Endodermal cell (in vitro differentiated cells): ENCODE measurements at places on chromosomes 4 and X. TPM values are rescaled to one million over a fixed set of nuclear protein-coding genes. Genes with fewer than 3 reads are reported as not detected.

Gene RAPGEF2
- total RNA-seq: 74.7 and 78.2 TPM in 2 replicates

Gene ARHGAP36
- 0.24 and 0.93 TPM in 2 replicates for total RNA-seq

Gene GUCY1B1
- total RNA-seq: 1.8 to 3.4 TPM (median 2.9 TPM) in 3 replicates

Gene HPF1
- total RNA-seq: 33.6 to 60.7 TPM (median 50.5 TPM) in 3 replicates

Gene FOXP3
- 0.36 and 0.77 TPM in 2 replicates for total RNA-seq

Gene NUP62CL
- total RNA-seq: 4.3 and 6.4 TPM in 2 replicates

Gene PRSS12
- 5.0 and 5.3 TPM in 2 replicates for total RNA-seq

Gene INPP4B
- total RNA-seq: 0.41 and 0.64 TPM in 2 replicates

Gene NHS
- total RNA-seq: 6.2 and 7.3 TPM in 2 replicates

- no peaks in the 10 kb centered on the region for H3K36me3 ChIP-seq
- no peak overlapping the region for H3K27ac ChIP-seq
- H3K4me3 ChIP-seq: no peak overlapping the region
- no peaks in the 10 kb centered on the region for H3K4me1 ChIP-seq
- no peaks in the 10 kb centered on the region for H3K27me3 ChIP-seq
Observed at GRCh38 chrX:15497865-15498264, 2.7 kb upstream of the BMX start.

DNA sequence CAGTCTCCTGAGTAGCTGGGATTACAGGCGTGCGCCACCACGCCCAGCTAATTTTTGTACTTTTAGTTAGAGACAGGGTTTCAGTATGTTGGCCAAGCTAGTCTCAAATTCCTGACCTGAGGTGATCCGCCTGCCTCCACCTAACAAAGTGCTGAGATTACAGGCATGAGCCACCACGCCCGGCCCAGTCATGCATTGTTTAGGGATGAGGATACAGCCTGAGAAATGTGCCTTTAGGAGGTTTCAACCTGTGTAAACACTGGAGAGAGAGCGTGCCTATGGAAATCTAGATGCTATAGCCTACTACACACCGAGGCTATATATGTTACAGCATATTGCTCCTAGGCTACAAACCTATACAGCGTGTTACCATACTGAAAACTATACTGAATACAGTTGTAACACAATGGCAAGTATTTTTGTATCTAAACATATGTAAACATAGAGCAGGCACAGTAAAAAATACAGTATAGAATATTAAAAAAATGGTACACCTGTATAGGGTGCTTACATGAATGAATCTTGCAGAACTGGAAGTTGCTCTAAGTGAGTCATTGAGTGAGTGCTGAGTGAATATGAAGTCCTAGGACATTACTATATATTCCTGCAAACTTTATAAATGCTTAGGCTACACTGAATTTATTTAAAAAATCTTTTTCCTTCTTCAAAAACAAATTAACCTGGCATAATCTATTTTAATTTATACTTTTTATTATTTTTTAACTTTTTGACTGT, 588.2 kb upstream of the ADGRL3 start:
- DNase-seq: peak; percentile 48
- H3K27ac ChIP-seq: no peak overlapping the region
- no peaks in the 10 kb centered on the region for H3K4me1 ChIP-seq
- H3K27me3 ChIP-seq: no peaks in the 10 kb centered on the region
- no peak overlapping the region for H3K4me3 ChIP-seq

- no peak overlapping the region for H3K27ac ChIP-seq
- H3K27me3 ChIP-seq: no peaks in the 10 kb centered on the region
- H3K4me3 ChIP-seq: no peak overlapping the region
- H3K36me3 ChIP-seq: no peaks in the 10 kb centered on the region
- H3K4me1 ChIP-seq: no peaks in the 10 kb centered on the region
Observed at GRCh38 chr4:76365636-76366035, 55.3 kb downstream of the CCDC158 start.

DNA sequence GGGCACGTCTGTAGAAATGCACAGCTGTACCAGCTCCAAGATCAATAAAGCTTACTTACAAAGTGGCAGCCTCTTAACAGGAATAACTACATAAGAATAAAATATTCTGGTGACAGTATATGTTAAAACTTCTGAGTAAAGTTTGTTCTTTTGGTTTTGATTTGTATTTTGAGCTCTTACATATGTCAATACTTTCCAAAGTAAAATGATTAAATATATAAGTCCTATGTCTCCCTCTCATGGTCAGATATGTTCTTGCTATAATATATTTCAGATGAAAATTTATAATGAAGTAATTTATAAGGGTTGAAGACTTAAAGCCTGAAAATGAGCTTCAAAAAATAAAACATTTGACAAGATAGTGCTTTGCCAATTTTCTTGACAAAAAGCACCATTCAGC, 254.4 kb downstream of the NPFFR2 start:
- H3K4me3 ChIP-seq: no peak overlapping the region
- H3K36me3 ChIP-seq: no peaks in the 10 kb centered on the region
- H3K27ac ChIP-seq: no peak overlapping the region
- no peak for DNase-seq

DNA sequence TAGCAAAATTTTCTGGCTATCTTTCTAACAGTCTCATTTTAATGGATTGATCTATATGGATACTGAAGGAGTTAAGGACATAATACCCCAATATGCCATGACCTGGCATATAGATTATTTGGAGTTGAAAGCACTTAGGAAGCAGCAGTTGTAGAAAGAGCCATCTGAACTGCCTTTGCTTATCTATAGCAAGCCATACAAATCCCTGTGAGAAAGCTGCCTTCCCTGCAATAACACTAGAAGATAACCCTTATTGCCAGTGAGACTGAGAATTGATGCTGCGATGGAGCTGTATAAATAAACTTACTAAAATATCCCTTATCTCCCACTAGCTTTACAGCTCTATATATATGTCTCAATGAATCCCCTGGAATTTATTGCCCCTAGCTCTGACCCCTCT, 346.3 kb downstream of the TECRL start:
- H3K27me3 ChIP-seq: no peaks in the 10 kb centered on the region
- DNase-seq: no peak
- no peak overlapping the region for H3K4me3 ChIP-seq
- H3K36me3 ChIP-seq: no peaks in the 10 kb centered on the region
- H3K4me1 ChIP-seq: no peaks in the 10 kb centered on the region

GRCh38 chr4:121814756-121815155, 8.9 kb downstream of the CCNA2 start:
- H3K4me1 ChIP-seq: no peaks in the 10 kb centered on the region
- DNase-seq: no peak
- H3K27ac ChIP-seq: no peak overlapping the region
- no peaks in the 10 kb centered on the region for H3K27me3 ChIP-seq
- no peak overlapping the region for H3K4me3 ChIP-seq

DNA sequence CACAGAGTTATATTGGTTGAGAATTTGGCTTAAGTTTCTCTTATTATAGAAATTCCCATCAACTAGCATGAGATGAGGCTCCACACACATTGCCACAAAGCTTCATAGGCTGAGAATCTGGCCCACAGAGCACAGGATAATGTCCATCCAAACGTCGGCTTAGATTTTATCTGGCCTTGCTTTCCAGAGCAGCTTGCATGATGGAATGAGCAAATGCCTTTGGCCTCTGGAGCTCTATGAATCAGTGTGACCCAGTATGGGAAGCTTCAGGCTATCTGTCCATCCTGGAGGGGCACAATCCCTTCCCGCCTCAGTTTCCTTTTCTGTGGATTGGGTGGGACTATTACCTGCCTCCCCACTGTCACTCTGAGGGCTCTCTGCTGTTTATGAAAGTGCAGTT, 131.5 kb upstream of the NDP start:
- no peak overlapping the region for H3K4me3 ChIP-seq
- no peaks in the 10 kb centered on the region for H3K27me3 ChIP-seq
- H3K4me1 ChIP-seq: no peaks in the 10 kb centered on the region
- DNase-seq: no peak

- H3K27me3 ChIP-seq: no peaks in the 10 kb centered on the region
- no peaks in the 10 kb centered on the region for H3K4me1 ChIP-seq
Observed at GRCh38 chrX:20989361-20989760, 384.9 kb upstream of the CNKSR2 start.

GRCh38 chr4:79241846-79242245, 84.0 kb downstream of the NAA11 start:
- H3K4me1 ChIP-seq: no peaks in the 10 kb centered on the region
- H3K4me3 ChIP-seq: no peak overlapping the region
- H3K27ac ChIP-seq: no peak overlapping the region
- DNase-seq: peak; percentile 53
- no peaks in the 10 kb centered on the region for H3K36me3 ChIP-seq

DNA sequence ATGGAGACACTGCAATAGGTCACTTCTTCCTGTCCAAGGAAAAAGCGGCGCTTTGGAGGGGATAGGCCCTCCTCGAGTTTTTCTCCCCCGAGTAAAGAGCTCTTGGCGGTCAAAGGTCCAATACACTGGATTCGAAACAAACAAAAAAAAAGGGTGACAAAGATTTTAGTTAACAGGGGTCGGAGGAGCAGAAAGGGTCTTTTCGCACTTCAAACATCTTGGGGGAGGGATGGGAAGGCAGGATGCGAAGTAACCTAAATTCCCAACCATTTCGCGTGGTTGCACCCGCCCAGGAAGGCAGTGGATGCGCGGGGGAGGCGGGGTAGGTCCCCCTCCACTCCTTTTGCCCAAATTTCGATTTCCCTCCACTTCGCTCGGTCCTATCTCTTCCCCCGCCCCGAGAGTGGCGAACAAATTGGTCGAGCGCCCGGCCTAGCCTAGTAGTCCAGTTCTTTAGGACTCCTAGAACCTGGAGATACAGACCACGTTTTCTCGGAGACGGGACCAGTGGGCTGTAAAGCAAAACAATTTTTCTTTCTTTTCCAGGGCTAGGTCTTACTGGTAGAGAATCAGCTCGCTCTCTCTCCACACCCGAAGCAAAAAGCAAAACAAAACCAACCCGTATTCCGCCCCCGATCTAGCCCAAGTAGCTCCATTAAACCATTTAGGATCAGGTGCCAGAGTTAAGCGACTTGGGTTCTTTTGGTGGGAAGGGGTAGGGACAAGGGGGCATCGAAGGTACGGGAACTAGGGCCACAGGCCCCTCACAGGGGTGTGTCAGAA, 2.0 kb upstream of the STAG2 start:
- no peak for DNase-seq
- no peaks in the 10 kb centered on the region for H3K4me1 ChIP-seq
- H3K4me3 ChIP-seq: peak overlapping the region; percentile 88
- H3K27ac ChIP-seq: peak overlapping the region; percentile 76

- no peak for DNase-seq
- no peak overlapping the region for H3K4me3 ChIP-seq
- no peaks in the 10 kb centered on the region for H3K27me3 ChIP-seq
- no peaks in the 10 kb centered on the region for H3K36me3 ChIP-seq
- H3K4me1 ChIP-seq: no peaks in the 10 kb centered on the region
Observed at GRCh38 chr4:137106733-137107132, 425.6 kb downstream of the PCDH18 start.

- H3K4me3 ChIP-seq: no peak overlapping the region
- H3K36me3 ChIP-seq: no peaks in the 10 kb centered on the region
- H3K4me1 ChIP-seq: no peaks in the 10 kb centered on the region
- DNase-seq: no peak
- no peak overlapping the region for H3K27ac ChIP-seq
- H3K27me3 ChIP-seq: peaks cover 10% of the 10 kb centered on the region
Observed at GRCh38 chr4:80948995-80949394, 81.5 kb upstream of the BMP3 start.

GRCh38 chr4:102299354-102300107, 45.8 kb downstream of the SLC39A8 start:
- H3K4me3 ChIP-seq: no peak overlapping the region
- no peaks in the 10 kb centered on the region for H3K4me1 ChIP-seq
- H3K27ac ChIP-seq: no peak overlapping the region
- DNase-seq: peak; percentile 85

GRCh38 chr4:126778348-126778747, 854.4 kb upstream of the INTU start:
- DNase-seq: no peak
- H3K27ac ChIP-seq: no peak overlapping the region
- no peaks in the 10 kb centered on the region for H3K4me1 ChIP-seq
- H3K27me3 ChIP-seq: no peaks in the 10 kb centered on the region
- no peaks in the 10 kb centered on the region for H3K36me3 ChIP-seq

DNA sequence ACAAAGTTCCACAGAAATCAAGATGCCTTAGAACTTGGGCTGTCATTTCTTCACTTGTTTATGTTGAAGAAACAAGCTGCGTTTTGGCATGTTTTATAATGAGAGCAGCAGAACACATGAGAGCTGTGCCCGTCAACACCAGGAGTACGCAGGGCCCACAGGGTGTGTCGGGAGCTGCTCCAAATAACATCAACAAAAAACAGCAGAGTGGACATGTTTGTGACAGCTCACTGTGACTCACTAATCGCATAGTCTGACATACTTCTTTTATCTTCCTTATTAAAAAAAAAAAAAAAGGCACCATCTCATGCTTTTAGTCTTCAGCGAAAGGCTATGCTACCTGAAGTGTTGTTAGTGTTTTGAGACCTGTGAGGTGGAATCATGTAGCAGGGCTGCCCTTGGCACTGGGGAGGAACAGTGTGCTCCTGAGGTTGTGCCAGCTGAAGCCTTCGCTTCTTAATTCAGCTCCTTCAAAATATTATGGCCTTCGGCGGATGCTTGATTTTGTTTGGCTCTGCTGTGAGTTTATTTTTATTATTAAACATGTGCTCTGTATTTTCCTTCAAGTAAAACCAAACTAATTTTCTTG, 32.8 kb downstream of the FHDC1 start:
- H3K27ac ChIP-seq: no peak overlapping the region
- H3K4me3 ChIP-seq: no peak overlapping the region
- no peaks in the 10 kb centered on the region for H3K27me3 ChIP-seq
- H3K4me1 ChIP-seq: peaks cover 10% of the 10 kb centered on the region
- DNase-seq: no peak

DNA sequence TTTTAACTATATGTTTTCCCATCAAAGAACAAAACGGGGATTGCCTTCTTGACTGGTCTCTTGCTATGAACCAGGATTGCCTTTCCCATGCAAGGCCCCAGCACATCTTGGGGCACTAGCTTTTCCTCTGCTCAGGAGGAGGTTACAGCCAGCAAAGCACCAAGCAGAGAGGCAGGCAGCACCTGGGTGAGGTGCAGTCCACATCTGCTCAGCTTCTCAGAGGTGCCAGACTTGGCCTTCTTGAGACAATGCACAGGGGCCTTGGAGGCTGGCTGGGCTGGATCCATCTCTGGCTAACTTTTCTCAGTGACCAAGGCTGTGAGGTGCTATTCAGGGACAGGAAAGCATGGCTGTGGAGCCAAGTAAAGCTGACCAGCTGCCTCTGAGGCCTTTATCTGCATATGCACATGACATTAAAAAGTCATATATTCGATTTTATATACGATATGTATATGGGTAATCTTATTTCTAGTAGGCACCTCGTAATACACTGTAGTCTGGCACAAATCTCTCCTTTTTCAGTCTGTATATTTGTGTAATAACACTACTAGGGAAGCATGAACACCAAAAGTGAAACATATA, 86.9 kb downstream of the CC2D2A start:
- no peak overlapping the region for H3K4me3 ChIP-seq
- H3K36me3 ChIP-seq: no peaks in the 10 kb centered on the region
- no peaks in the 10 kb centered on the region for H3K4me1 ChIP-seq

- DNase-seq: no peak
- no peak overlapping the region for H3K27ac ChIP-seq
Observed at GRCh38 chr4:109645874-109646710, 57.2 kb downstream of the CASP6 start.

GRCh38 chrX:119497185-119497584, 28.9 kb downstream of the SLC25A5 start:
- no peak overlapping the region for H3K4me3 ChIP-seq
- DNase-seq: no peak
- H3K36me3 ChIP-seq: no peaks in the 10 kb centered on the region
- H3K4me1 ChIP-seq: no peaks in the 10 kb centered on the region
- H3K27me3 ChIP-seq: no peaks in the 10 kb centered on the region
